Retinal pigment epithelial cell (primary cell): ENCODE measurements at places on chromosomes 1 and 21.

GRCh38 chr1:3975903-3976630, 76.0 kb upstream of the C1orf174 start:
- no peak for DNase-seq

GRCh38 chr1:30907481-30908315, 860 bp downstream of the SDC3 start:
- DNase-seq, result no peak

DNA sequence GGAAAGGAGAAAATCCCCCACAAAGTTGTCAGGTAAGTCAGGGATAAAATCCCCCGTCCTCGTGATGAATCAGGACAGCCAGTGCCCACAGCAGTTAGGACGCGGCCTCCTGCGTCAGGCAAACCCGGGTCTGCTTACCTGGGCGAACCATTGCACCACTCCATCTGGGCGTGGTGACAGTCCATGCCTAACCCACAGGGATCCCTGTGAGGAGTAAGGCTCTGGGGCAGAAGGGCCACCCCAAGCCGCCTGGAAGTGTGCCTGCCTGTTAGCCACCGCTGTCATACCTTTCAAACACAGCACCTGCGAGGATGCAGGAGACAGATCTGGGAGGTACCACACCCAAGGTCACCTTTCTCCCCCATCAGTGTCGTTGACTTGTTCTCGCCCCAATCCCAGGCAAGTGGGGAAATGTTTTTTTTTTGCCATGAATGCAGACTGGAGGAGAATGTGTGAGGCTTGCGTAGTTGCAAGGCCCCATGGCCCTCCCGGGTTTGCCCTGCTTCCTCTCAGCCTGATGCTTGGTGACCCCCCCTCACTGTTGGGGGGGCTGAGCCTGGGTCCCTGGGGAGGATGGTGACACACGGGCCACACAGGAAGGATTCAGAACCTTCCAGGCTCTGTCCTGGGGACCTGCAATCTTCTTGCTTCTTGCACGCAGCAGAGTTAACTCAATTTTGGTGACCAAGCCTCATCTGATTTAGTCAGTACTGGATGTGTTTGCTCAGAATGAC, 107.0 kb downstream of the PGBD5 start:
- no peak for DNase-seq

DNA sequence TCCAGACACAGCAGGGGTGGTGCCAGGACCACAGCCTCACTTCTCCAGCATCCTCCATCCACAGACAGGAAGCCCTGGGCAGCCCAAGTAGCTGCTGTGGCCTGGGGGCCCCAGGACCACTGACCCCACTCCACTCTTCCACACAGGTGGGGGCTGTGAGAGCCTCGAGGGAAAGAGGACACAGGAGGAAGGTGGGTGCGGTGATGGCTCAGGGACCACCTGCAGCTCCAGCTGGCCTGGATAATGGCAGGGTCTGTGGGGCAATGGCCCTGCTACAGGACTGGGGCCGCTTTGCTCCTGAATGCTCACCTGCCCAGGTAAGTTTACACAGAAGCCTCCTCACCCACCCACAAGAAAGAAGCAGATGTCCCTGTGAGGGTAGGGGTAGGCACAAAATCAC, 18.3 kb upstream of the PRSS38 start:
- DNase-seq, result no peak

GRCh38 chr1:117181630-117182041, 29.1 kb downstream of the VTCN1 start:
- no peak for DNase-seq
